PC-9 (cell line): ENCODE measurements at places on chromosomes 2 and 18. TPM values are rescaled to one million over a fixed set of nuclear protein-coding genes. Genes with fewer than 3 reads are reported as not detected.

DNA sequence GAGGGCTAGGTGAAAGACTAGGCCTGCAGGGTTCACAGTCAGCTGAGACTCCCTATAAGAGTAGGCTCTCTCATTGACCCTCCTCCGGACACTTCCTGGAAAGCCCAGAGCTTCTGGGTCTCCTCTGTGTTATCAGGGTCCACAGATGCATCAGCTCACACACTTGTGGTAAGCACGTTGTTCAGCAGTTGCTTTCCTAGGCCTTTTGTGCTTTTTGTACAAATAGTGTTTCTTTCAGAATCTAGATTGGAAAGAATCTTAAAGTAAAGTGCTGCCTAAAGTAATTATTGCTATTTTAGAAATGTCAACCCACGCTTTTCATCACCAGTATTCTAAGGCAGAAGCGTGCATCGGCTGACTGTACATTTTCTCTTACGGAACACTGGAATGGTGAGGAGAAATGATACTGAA lies 15.5 kb downstream of the SLC9A2 start:
- H3K36me3 ChIP-seq: no peaks in the 10 kb centered on the region
- no peak overlapping the region for H3K4me3 ChIP-seq
- no peak for DNase-seq
- H3K4me1 ChIP-seq: no peaks in the 10 kb centered on the region
- H3K27me3 ChIP-seq: no peaks in the 10 kb centered on the region

DNA sequence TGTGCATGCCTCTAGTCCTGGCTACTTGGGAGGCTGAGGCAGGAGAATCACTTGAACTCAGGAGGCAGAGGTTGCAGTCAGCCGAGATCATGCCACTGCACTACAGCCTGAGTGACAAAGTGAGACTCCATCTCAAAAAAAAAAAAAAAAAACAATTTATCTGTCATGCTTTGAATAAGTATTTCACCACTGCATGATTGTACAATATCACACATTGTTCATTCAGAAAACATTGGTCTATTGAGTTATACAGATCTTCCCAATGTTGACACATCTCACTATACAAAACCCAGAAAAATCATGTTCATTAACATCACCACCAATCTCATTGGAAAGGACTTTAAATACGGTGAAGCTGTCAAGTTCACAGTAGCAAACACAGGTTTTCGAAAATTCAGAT lies 46.8 kb upstream of the PPM1B start:
- no peak for DNase-seq
- no peaks in the 10 kb centered on the region for H3K36me3 ChIP-seq
- no peak overlapping the region for H3K4me3 ChIP-seq
- no peaks in the 10 kb centered on the region for H3K27me3 ChIP-seq
- H3K4me1 ChIP-seq: peaks cover 26% of the 10 kb centered on the region
- H3K27ac ChIP-seq: no peak overlapping the region

DNA sequence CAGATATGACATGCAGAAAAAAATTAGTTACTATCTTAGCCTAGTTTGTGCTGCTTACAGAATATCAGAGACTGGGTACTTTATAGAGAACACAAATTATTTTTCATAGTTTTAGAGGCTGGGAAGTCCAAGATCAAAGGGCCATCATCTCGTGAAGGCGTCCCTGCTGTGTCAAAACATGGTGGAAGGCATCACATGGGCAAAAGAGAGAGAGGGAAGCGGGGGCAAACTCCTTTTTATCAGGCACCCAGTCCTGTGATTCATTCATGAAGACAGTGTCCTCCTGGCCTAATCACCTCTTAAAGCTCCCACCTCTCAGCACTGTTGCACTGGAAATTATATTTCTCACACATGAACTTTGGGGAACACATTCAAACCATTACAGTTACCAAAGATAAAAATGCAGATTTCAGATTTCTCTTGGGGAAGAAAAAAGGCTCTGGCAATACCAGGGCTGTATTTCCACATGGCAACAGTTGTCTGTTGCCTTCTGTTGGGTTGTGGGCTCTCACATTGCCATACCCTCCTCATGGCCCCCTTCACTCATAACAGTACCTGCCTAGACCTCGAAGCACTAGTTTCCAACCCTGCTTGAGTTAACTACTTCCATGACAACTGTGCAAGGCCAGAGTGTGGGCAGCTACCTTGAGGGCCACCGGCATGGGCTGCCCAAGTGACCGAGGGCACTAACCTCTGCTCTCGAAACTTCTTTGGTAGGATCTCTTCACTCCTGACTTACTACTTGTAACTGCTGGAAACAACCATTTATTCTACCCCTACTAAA lies 2.7 kb upstream of the ACTR3 start:
- no peak overlapping the region for H3K4me3 ChIP-seq
- no peaks in the 10 kb centered on the region for H3K27me3 ChIP-seq
- 0 out of 2 replicates have a peak, but pooled peaks cover 1% of the 10 kb centered on the region for H3K36me3 ChIP-seq

The SOX11 gene
- not detected in 2 replicates for total RNA-seq

DNA sequence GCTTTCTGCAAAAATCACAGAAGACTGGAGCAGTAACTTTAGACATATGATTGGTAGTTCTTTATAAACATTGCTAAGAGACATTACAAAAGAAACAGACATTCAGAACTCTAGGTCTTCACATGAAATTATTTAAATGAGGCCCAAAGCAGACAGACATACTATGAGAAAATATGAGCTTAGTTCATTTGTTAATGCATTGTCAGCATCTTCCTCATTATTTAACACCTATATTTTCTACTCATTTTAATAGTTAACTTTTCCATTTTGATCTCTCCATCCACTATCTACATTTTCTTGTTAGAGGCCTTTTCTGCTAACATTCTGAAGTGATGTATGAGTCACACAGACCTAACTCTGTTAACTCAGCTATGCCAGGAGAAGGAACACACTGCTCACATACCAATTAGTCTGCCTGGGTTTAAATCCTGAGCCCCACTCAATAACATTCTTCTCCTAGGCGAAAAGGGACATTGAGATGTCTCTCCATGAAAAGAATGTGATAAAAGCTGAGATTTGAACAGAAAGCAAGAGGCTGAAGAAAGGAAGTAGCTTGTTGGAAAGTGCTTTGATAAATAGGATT lies 400.3 kb upstream of the PKDCC start:
- no peak overlapping the region for H3K27ac ChIP-seq
- no peaks in the 10 kb centered on the region for H3K36me3 ChIP-seq
- H3K4me3 ChIP-seq: no peak overlapping the region
- H3K4me1 ChIP-seq: no peaks in the 10 kb centered on the region
- no peaks in the 10 kb centered on the region for H3K27me3 ChIP-seq

GRCh38 chr2:59761966-59762365 lies 791.5 kb downstream of the BCL11A start:
- H3K4me3 ChIP-seq: no peak overlapping the region
- no peaks in the 10 kb centered on the region for H3K36me3 ChIP-seq
- H3K27me3 ChIP-seq: no peaks in the 10 kb centered on the region
- DNase-seq: no peak

DNA sequence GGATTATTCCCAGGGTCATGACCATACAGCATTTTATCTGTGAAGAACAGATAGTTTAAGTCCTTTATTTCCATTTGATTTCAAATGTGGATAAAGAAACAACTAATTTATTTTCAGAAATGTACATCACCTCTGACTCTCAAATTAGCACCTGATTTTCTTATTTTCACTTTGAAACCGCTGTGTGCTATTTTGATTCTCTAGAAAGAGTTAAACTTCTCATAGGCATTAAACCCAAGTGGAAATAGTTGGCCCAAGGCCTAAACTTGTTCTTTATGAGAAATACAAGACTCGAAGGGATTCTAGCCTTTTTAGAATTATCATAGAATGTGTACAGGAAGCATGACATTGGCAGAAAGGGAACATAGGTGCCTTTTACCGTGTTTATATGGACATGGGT lies 41.5 kb upstream of the LTBP1 start:
- no peaks in the 10 kb centered on the region for H3K36me3 ChIP-seq
- no peaks in the 10 kb centered on the region for H3K4me1 ChIP-seq
- H3K27ac ChIP-seq: no peak overlapping the region
- no peak for DNase-seq
- no peaks in the 10 kb centered on the region for H3K27me3 ChIP-seq

DNA sequence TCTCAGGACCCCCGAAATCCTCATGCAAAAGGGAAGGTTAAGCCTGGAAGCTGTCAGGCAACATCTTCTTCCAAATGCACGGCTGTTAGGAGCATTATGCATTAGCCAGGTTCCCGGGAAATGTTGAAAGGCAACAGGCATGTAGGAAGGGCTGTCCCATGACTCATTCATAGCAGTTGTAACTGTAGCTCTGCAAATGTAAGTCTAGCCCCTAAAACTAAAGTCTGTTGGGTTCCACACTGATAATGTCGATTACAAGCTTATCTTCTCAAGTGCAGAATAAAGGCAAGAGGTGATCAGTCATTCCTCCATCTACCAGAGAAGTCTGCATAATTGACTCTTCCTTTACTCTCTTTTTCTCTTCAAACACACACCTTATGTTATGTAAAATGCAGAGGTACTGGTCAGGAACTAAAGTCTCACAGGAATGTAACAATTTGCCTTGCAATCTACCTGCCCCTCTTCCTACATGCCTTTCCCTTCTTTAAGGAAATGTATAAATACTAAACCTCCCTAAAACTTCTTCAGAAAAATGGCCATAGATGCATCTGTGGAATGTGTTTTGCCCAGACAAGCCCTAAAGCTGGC lies 99.8 kb downstream of the AKAIN1 start:
- DNase-seq: no peak
- H3K4me3 ChIP-seq: no peak overlapping the region
- no peak overlapping the region for H3K27ac ChIP-seq
- H3K27me3 ChIP-seq: no peaks in the 10 kb centered on the region
- H3K36me3 ChIP-seq: no peaks in the 10 kb centered on the region

The MEIS1 gene
- 5.4 and 9.1 TPM in 2 replicates for total RNA-seq

The CCT7 gene
- total RNA-seq: 295 and 319 TPM in 2 replicates

GRCh38 chr18:41216341-41217003 lies 738.6 kb upstream of the PIK3C3 start:
- no peaks in the 10 kb centered on the region for H3K27me3 ChIP-seq
- no peak overlapping the region for H3K4me3 ChIP-seq
- H3K36me3 ChIP-seq: no peaks in the 10 kb centered on the region
- H3K4me1 ChIP-seq: no peaks in the 10 kb centered on the region
- no peak overlapping the region for H3K27ac ChIP-seq

- H3K4me1 ChIP-seq: peaks cover 2% of the 10 kb centered on the region; the same call in 1 of the 2 replicates
- peaks cover 4% of the 10 kb centered on the region; the same call in 1 of the 2 replicates for H3K36me3 ChIP-seq
- no peak overlapping the region for H3K27ac ChIP-seq
- no peaks in the 10 kb centered on the region for H3K27me3 ChIP-seq
- DNase-seq: no peak
Observed at GRCh38 chr18:49101236-49101635, 150.5 kb upstream of the SMAD7 start.

The TCF23 gene
- total RNA-seq: not detected in 2 replicates

The DSC2 gene
- 13.9 and 16.5 TPM in 2 replicates for total RNA-seq

- DNase-seq: no peak
- no peak overlapping the region for H3K4me3 ChIP-seq
- no peaks in the 10 kb centered on the region for H3K36me3 ChIP-seq
- H3K27me3 ChIP-seq: no peaks in the 10 kb centered on the region
- no peaks in the 10 kb centered on the region for H3K4me1 ChIP-seq
Observed at GRCh38 chr18:37270038-37270665, 295.4 kb downstream of the CELF4 start.

- H3K4me1 ChIP-seq: peaks cover 51% of the 10 kb centered on the region
- H3K27me3 ChIP-seq: no peaks in the 10 kb centered on the region
- H3K27ac ChIP-seq: peak overlapping the region; percentile 96
- peak overlapping the region; percentile 12; the same call in 1 of the 2 replicates for H3K4me3 ChIP-seq
- DNase-seq: peak; percentile 37
Observed at GRCh38 chr18:9851511-9851910, 34.3 kb upstream of the TXNDC2 start.

- H3K36me3 ChIP-seq: no peaks in the 10 kb centered on the region
- peaks cover 15% of the 10 kb centered on the region for H3K4me1 ChIP-seq
- no peaks in the 10 kb centered on the region for H3K27me3 ChIP-seq
- no peak overlapping the region for H3K27ac ChIP-seq
Observed at GRCh38 chr2:170408461-170409163, 230.7 kb downstream of the MYO3B start.

The ARHGEF4 gene
- 16.1 and 20.0 TPM in 2 replicates for total RNA-seq

The KIAA2012 gene
- not detected in 2 replicates for total RNA-seq

DNA sequence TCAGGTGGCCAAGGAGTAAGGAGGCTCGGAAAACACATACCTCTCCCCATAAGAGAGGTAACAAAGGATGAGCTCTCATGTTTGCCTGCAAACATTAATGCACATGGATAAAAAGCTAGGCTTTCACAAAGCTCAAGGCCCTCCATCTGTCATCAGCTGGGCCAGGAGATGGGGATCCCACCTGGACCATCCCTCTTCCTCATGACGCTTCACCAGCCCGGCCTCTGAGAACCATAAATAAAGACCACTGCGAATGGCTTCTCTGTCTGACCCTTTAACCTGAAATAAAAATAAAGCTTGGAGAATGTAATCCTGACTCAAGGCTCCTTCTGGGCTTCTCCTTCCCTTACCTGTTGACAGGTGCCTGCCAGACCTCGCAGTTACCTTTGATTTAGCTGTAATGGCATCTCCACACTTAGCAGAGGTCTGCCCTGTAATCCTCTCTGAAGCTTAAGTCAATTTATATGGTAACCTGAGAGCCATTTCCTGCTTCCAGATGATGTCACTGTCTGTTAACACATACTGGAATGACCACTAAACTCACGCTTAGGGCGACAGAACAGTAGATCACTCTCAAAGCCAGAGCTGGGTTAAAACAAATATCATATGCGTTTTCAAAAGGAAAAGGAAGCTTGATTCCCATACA lies 29.3 kb upstream of the FOXI3 start:
- no peaks in the 10 kb centered on the region for H3K36me3 ChIP-seq
- 0 out of 2 replicates have a peak, but pooled peaks cover 8% of the 10 kb centered on the region for H3K4me1 ChIP-seq
- DNase-seq: no peak
- no peak overlapping the region for H3K4me3 ChIP-seq

DNA sequence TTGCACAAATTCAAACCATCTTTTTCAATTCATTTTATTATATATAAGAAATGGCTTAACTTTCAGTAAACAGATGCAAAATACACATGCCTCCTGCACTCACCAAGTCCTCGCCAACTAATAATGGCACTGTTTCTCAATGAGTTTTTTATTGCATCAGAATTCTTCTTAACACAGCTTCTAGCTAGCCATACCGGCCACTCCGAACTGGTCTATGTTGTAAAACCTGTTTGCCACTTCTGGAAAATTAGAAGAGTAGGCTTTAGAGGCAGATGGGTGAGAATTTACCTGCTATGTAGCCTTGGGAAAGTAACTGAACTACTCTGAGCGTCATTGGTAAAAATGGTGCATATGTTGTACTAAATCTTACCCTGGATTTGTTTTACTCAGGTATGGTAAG lies 100.6 kb upstream of the LHCGR start:
- no peak overlapping the region for H3K4me3 ChIP-seq
- H3K27ac ChIP-seq: no peak overlapping the region
